Activated gamma-delta T cell treated with anti-CD3 and anti-CD28 coated beads, Interleukin-2, amount 50 U/mL, for 16 hours (primary cell): ENCODE measurements at places on chromosomes 13 and 19.

- no peak for DNase-seq
These were observed 3.4 kb downstream of the URI1 start for GRCh38 chr19:29945433-29945832.

DNA sequence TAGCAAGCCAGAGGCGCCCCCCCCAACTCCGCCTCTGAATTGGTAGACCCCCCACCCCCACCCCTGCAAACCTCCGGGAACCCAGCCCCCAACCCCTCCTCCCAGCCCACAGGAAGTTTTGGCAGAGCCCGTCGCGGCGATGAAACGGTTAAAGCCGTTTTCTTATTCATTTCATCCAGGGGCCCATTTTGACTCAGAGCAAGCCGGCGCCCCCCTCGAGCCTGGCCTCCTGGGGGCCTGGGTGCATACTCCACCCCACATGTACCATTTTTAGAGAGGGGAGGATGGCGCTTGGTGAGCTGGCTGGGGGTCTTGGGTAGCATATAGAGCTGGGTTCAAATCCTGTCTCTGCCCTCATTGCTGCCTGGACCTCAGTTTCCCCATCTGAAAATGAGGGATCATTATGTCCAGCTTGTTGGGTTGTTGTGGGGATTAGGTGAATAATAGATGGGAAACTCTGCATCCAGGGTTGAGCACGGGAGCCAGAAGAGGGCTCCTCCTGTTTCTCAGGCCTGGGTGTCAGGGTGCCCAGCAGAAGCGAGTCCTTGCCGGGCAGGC lies 7.9 kb upstream of the JUNB start:
- no peak for DNase-seq

DNA sequence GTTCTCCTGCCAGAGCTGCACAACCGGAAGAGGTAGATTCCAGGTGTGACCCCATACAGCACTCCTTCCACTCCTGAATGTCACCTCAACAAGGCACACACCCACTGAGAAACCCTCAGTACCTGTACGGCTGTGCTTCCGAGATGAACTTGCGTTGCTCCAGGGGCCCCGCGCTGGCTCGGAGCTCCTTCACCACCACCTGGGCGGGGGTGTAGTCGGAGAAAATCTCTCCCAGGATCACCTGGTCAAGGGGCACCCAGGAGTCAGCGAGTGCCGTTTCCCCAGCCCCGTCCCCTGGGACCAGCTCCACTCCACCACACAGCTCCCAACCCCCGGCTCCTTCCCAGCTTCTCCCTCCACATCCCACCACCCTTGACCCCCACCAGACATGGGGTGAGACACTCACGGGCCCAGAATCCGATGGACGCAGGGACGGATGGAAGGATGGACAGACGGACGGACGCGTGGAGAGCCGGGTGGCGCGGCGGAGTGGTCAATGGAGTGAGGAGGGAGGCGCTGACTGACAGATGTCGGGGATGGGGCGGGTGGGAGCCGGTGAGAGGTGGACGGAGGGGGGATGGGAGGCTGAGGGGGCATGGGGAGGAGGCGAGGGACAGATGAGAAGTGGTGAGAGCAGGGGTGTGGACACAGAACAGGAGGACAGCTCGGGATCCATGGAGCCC lies 2.8 kb downstream of the LMTK3 start:
- DNase-seq = no peak

DNA sequence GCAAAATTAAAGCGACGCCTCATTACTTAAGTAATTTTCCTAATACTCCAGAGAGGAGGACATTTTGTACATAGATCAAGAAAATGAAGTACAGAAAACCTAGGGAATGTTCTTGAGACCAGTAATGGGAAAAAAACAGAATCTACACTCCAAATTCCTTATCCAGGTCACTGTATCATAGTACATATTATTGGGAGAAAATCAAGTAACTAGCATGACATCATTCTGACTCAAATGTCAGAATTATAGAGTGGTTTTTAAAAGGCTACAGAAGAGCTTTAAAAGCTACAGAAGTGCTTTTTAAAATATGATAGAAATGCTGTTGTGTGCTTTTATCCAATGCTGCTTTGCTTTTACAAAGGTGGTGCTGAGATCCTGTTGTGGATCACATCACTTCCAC lies 86.3 kb upstream of the SLC15A1 start:
- DNase-seq = no peak

DNA sequence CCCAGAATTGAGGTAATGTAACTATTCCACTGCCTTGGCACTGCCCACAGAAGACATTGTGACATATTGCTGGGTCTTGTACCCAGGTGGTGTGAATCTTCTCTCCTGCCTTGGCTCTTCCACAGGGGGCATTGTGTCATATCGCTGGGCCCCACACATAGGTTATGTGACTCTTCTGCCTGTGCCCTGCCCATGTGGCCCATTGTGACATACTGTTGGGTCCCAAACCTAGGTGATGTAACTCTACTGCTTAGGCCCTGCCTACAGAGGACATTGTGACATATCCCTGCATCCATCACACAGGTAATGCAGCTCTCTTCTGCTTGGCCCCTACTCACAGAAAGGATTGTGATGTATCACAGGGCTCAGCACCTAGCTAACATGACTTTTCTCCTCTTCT lies 37.5 kb upstream of the ZNF254 start:
- DNase-seq = no peak

GRCh38 chr13:73547239-73547638 lies 488.4 kb downstream of the KLF5 start:
- no peak for DNase-seq

DNA sequence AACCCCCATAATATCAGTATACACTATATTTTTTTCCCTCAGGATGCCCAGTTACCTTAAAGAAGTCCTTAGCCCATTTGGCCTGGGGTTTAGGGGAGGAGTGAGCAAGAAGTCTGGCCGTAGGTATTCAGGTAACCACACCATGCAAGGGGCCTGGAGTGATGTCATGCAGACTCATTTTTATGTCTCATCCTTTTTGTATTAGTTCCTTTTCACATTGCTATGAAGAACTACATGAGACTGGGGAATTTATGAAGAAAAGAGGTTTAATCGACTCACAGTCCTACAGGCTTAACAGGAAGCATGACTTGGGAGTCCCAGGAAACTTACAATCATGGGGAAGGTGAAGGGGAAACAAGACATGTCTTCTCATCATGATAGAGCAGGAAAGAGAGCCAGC lies 12.2 kb downstream of the TPP2 start:
- no peak for DNase-seq

- DNase-seq = no peak
These were observed 585.2 kb downstream of the PCDH9 start for GRCh38 chr13:66644855-66645460.

- no peak for DNase-seq
These were observed 263.9 kb downstream of the MZT1 start for GRCh38 chr13:72463561-72463960.

DNA sequence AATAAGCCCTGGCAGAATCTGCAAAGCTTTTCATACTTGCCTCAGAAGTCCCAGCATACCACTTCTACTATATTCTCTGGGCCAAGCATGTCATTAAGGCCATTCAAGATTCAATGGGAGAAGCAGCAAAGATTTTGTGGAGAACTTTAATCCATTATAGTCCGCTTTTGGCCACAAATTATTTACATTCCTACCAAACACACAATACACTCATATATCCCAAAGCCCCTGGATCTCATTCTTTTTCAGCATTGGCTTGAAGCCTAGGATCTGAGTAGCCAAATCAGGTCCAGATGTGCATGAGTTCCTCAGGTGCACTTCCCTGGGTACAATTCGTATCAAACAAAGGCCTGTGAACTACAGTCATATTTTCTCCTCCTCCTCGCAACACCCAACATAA lies 203.4 kb downstream of the NDFIP2 start:
- DNase-seq = no peak

- no peak for DNase-seq
These were observed 95.6 kb upstream of the CSNK1A1L start for GRCh38 chr13:37201081-37201480.

DNA sequence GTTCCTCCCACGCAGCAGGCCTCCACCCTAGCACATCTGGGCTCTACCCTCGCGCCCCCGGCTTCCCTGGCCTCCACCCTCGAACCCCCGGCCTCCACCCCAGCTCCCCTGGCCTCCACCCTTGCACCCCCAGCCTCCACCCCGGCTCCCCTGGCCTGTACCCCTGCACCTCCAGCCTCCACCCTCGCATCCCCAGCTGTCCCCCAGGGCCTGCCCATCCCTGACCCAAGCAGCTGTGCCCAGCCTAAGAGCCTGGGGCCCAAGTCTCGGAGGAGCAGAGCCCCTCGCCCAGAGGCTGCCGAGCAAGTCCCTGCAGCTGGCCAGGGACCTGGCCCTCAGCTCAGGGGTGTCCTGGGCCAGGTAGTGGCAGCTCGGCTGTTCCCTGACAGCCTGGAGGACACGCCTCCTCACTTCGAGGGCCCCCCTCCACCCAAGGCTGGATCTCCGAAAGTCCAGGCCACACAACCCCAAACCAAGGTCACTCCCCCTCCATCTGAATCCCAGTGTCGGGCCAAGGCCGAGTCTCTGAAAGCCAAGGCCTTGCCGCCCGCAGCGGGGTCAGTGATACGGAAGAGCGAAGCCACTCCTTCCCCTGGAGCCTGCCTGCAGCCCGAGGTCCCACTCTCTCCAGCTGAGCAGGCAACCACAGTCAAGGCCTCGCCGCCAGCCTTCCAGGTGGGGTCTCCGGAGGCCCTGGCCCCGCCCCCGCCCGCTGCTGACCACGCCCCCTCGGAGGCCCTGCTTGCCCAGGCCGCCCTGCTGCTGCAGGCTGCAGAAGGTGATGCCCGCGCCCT lies 7.9 kb upstream of the ARHGAP33 start:
- no peak for DNase-seq

- DNase-seq = no peak
These were observed 175.4 kb upstream of the RFC3 start for GRCh38 chr13:33642374-33643065.

DNA sequence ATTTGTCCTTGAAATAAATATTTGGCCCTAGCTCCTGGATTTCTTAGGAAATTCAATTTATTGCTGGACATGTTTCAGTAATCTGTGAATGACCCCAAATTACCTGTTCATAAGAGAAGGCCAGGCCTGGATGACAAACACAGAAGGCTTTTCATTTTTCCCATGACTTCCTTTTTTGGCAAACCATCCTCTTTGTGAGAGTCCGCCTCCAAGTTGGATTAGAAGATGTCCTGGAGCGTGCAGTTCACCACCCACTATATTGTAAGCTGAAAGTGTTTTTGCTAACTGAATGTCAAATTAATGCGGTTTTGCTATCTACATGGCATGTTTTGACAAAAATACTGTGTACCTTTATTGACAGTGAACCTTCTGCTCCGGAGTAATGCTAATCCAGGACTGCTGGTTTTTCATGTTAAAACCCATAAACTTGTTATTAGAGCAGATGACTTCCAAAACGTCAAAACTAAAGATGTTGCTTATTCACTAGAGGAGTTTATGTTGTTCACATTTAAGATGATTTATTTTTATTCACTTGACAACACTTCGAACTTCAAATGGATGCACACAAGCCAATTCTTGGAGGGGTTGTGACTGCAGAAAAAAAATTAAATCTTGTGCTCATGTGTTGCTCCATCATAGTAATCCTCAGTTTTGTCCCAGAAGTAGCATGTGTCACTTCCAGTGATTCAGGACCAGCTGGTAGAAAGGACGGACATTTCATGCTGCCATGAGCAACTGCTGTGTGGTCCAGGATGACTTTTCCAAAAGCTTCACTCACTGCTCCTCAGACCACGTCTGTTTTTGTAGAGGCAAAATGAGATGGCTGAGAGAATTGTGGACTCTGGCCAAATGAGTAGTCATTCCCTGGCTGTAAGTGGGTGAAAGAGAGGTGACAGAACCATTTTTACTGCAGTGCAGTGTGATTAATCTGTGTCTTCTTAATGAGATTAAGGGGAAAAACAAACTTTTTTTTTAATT lies 71.0 kb downstream of the ITGBL1 start:
- DNase-seq = no peak
